Bone marrow (tissue), 2 donors: ENCODE measurements at places on chromosomes 1 and 21.

GRCh38 chr1:69073176-69073575 lies 494.5 kb upstream of the LRRC7 start:
- no peak for DNase-seq

- DNase-seq, result peak; percentile 6
These were observed 5.3 kb downstream of the MRPS15 start for GRCh38 chr1:36458910-36459309.

GRCh38 chr1:71548398-71548890 lies 467.6 kb upstream of the ZRANB2 start:
- no peak for DNase-seq

- no peak for DNase-seq
These were observed 46.8 kb downstream of the TRPM2 start for GRCh38 chr21:44399955-44400790.

GRCh38 chr1:87044424-87044823 lies 130.0 kb downstream of the HS2ST1 start:
- DNase-seq, result no peak

DNA sequence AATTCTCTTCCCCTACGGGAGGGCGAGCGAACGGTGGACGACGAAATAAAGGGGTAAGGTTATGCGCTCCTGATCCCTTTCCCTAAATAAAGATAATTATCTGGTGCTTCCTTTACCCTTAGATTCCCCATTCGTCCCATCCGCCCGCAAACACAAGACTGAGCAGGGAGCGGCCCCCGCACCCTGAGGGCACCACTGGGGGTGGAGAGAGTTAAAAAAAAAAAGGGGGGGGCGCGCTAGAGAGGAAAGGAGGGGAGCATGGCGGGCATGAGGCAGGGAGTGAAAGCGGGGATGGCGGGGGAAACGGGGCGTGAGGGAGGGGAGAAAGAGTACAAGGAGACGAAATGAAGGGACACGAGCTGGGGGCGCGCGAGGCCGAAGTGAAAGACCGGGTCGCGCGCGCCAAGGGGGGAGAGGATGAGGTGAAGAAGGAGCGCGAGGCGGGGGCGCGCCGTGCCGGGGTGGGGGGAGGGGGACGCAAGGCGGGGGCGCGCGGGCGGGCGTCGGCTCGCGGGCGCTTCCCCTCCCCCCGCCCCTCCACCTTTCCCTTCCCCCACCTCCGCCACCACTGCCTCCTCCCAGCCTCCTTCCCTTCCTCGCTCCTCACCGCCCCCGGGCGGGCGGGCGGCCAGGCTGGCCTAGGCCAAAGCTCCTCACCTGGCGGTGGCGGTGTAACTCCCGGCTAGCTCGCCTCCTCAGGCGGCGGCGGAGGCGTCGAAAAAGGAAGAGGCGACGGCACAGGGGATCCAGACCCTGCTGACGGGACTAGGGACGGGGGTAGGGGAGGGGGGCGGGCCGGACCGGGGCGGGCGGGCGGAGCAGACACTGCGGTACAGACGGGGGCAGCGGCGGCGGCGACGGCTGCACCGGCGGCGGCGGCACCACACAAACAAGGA lies 448 bp downstream of the GATAD2B start:
- DNase-seq, result no peak

GRCh38 chr1:157045250-157046218 lies at the start of gene ARHGEF11:
ARHGEF11 (minus strand) TSS chr1:157045742; CDS start chr1:157044330, 1,412 bp downstream.
- DNase-seq, result peak; percentile 7

GRCh38 chr1:55503663-55504305 lies 288.6 kb upstream of the USP24 start:
- DNase-seq, result no peak

DNA sequence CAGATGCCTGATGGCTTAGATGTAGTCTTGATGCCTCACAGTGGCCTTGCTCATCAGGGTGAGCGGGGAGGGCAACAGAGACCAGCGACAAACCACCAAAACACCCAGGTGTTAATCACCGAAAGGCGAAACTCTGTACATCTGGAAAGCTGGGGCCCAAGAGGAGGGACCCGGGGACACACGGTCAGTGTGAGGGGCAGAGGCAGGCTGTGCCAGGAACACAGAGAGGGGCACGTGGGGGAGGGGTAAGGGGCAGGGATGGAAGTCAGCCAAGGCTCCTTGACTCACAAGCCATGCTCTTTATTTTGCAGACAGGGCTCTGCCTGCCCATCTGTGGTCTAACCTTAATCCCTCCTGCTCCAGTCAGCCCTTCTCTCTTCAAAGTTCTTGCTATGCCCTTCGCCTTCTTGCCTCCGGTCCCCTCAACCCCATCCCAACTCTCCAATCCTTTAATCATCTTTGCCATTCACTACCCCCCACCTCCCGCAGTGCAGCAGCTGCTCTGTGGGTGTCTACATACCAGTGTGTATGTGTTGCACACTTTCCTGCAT lies 4.3 kb downstream of the MEF2D start:
- no peak for DNase-seq

DNA sequence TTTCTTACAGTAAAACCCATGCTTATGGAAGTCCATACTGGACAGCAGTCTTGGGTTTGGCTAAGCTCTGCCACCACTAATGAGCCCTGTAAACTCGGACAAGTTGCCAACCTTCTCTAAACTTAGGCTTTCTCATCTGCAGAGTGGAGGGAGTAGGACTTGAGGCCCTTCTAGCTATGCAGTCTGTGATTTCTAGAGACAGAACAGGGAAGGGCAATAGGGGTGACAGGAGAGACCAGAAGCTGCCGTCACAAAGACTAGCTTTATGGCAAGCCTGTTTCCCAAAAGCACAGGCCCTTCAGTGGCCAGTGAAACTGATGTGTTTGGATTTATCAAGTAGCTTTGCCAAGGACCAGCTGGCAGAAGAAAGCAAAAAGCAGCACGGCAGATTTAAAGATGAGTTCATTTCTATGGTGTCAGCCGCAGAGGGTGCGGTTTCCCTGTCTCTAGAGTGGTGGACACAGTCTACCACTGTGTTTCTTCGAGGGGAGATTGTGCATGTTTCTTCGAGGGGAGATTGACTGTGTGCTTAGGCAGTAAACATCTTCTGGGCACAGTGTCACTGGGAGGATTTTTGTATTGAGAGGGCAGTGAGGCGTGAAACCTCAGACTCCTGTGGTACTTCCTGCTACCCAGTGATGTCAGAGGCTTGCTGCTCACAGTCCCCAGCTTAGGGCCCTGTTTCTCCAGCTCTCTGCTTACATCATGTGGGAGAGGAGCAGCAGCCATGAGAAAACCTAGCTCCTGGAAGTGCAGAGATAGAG lies 119.0 kb downstream of the ROR1 start:
- no peak for DNase-seq

DNA sequence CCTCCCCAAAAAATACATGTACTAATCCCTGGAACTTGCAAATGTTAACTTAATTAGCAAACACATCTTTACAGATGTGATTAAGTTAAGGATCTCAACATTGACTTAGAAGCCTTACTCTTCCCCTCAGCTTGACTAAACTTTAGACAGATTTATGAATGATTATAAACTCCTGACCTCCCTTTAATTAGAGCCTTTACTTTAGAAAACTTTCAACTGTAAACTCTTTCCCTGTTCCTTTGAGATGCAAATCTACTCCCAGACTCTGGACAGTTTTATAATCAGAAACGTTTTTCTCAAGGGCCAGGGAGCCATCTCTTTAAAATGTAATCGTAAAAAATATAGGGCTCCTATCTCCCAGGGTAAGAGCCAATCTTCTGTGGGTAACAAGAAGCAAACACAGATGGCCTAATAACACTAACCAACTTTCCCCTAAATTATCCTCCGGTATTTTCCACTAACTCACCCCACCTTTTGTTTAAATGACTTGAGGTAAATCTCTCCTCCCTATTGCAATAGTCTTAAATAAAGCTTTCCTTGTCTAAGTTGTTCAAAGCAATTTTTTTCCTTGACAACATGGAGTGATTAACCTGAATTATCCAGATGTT lies 284.1 kb downstream of the BRINP3 start:
- DNase-seq, result no peak

- DNase-seq, result no peak
These were observed 547 bp downstream of the PDPN start for GRCh38 chr1:13583966-13584791.

DNA sequence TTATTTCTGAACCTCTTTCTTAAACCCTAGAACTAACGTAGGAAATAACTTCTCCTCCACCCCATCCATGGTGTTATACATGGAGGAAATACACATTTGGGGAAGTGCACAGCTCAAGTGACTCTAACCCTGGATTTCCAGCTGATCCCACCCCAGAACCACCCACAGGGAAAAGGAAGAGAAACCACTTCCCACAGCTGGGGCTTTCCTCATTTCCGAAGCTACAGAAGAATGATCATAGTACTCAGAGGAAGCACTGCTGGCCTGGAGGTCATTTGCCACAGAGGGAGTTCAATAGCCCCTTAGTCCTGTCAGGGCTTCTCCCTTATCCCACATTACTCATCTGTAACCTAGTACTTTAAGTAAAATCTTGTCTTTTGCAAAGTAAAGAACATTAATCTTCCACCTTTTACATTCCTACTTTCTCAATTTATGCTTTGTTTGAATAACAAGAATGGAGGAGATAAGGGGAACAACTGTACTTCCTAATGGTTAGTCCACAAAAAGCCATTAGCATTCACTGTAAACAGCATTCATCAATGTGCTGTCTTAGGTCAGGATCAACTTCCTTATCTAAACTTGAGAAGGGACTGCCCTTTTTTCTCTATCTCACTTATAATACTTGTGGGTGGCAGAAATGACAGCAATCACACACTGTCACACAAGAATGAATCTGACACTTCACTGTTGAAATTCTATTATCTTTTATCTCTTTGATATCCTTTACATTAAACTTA lies 63.0 kb upstream of the RGS1 start:
- DNase-seq, result no peak

GRCh38 chr1:226682871-226683814 lies 55.9 kb downstream of the ITPKB start:
- DNase-seq, result no peak

GRCh38 chr1:209802117-209802779 lies 3.7 kb downstream of the IRF6 start:
- DNase-seq, result no peak

DNA sequence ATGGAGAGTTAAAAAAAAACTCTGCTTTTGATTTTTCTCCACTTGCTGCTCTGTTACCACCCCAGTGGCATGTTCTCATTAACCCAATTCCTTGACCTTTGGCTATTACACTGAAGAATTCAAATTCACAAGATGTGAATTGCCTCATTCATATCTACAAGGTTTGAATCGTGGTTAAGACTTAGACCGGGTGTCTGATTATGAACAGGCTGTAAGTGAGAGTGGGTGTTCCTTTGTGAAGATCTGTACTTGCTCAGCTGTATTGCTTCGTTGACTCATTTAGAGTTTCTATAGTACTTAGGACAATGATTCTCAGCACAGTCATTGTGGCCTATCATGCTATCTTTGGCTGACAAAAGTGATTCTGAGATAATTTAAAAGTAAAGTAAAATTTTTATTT lies 36.4 kb downstream of the DNM3 start:
- DNase-seq, result no peak

DNA sequence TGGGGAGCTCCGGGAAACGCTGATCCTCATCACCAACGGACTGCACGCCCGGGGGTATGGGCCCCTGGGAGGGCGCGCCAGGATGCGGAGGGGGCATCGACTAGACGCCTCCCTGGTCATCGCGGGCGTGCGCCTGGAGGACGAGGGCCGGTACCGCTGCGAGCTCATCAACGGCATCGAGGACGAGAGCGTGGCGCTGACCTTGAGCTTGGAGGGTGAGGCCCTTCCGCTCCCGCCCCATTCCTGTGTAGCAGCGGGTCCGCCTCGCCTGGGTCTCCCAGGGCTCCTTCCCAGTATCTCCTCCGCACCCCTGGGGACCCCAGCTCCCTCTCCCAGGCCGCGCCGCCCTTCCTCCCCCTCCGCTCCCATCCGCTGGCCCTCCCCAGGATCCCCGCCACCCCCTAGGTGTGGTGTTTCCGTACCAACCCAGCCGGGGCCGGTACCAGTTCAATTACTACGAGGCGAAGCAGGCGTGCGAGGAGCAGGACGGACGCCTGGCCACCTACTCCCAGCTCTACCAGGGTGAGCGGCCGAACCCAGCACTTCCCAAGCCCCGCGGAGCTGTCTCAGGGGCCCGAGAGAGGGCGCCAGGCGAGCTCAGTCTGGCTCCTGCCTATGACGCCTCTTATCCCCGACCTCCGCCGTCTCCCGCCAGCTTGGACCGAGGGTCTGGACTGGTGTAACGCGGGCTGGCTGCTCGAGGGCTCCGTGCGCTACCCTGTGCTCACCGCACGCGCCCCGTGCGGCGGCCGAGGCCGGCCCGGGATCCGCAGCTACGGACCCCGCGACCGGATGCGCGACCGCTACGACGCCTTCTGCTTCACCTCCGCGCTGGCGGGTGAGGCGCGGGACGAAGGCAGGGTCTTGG lies 5.0 kb downstream of the HAPLN2 start:
- no peak for DNase-seq

- no peak for DNase-seq
These were observed 13.9 kb downstream of the PHTF1 start for GRCh38 chr1:113745425-113745824.

GRCh38 chr1:32972814-32973428 lies 8.3 kb upstream of the RNF19B start:
- no peak for DNase-seq

GRCh38 chr1:237309595-237310118 lies 267.7 kb downstream of the RYR2 start:
- DNase-seq, result no peak

DNA sequence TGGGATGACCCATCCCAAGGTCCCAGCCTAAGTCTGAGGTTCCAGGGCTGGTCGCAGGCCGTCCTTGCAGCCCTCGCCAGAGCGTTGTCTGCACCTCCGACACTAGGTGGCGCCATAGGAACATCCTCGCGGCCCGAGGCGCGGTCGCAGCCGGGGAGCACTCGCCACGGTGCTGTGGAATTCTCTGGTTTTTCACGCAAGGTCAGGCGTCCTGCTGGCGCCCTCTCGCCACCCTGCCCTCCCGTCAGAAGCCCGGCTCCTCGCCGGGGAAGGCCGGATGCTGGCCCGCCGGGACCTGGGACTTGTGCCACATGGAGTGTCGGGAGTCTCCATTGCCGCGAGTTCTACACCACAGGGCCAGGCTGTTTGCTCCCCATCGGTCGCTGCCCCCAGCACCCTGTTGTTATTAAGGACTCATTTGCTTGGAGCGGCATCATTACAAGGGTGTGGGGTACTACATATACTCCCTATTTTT lies 196.8 kb upstream of the LMO4 start:
- DNase-seq, result peak; percentile 62

GRCh38 chr1:175480343-175480822 lies 263.0 kb downstream of the TNR start:
- no peak for DNase-seq

GRCh38 chr1:182603646-182604174 lies 479 bp downstream of the RGS16 start:
- no peak for DNase-seq

DNA sequence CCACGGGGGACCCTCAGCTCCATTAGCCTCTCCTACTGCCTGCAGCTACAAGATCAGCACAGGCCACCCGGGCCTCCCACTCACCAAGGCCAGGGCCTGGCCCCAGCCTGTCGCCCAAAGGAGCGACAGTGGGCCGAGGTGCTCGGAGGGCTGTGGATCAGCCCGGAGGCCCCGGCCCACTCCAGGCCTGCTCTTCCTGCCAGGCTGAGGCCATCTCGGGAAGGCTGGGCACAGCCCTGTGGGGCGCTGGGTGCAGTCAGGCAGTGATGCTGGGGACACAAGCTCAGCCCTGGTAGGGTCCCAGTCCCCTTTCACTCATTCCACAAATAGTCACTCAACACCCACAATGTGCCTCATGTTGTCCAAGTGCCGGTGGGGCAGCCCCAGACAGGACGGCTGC lies 58.8 kb downstream of the CASZ1 start:
- no peak for DNase-seq
